ENCODE measurements at places on chromosomes 6 and 20.

DNA sequence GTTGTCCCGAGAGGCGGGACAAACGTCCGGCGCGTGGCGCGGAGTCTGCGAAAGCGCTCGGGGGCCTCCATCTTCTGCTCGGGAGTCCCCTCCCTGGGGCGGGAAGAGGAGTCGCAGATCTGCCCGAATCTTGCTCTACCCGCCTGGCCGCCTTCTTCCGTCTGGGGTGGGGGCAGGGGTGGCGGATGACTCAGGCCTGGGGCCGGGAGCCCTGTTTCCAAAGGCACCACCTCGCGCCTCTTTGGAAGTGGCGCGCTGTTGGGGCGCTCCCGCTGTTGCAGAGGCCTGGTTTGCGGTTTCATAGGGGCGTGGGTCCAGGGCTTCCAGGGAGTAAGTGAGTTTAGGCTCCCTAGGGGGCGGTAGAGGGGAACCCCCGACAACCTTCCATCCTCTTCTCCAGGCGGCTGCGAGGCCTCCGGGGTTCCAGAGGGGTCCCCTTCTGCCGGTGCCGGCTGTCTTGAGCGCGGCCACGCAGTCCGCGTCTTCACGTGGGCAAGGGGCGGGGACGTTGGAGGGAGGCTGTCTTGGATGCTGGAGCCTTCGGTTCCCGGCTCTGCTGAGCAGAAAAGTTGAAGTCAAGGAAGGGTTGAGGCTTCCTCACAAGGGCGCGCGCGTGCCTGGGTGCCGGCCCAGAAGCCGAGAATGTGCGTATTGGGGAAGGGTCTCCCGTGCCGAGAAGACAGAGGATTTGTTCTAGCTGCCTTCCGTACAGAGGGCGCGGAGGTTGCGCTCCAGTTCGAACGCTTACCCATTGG lies 2.6 kb upstream of the TFAP2C start:
- no peak for DNase-seq

GRCh38 chr6:29211488-29211887 lies 40.8 kb downstream of the OR2J2 start:
- DNase-seq = no peak

GRCh38 chr20:1224205-1224890 lies 1.5 kb upstream of the RAD21L1 start:
- DNase-seq = no peak

GRCh38 chr6:169984181-169985120 lies 233.0 kb downstream of the ERMARD start:
- no peak for DNase-seq

DNA sequence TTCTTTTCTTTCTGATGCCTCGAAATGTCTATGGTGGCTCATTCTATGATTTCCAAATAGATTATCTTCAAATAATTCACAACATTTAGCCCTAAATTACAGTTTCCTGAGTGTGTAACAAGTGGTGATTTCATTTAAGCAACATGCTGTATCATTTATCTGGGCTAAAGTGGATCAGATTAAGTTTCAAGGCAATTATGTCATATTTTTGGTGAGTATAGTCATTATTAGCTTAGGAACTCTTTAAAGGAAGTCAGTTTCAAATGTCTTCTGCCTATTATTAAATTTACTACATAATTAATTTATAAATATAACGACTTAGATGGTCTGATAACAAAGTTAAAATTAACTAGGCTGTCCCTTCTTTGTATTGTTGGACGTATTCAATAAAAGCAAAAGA lies 847.9 kb upstream of the FLRT3 start:
- DNase-seq = no peak

DNA sequence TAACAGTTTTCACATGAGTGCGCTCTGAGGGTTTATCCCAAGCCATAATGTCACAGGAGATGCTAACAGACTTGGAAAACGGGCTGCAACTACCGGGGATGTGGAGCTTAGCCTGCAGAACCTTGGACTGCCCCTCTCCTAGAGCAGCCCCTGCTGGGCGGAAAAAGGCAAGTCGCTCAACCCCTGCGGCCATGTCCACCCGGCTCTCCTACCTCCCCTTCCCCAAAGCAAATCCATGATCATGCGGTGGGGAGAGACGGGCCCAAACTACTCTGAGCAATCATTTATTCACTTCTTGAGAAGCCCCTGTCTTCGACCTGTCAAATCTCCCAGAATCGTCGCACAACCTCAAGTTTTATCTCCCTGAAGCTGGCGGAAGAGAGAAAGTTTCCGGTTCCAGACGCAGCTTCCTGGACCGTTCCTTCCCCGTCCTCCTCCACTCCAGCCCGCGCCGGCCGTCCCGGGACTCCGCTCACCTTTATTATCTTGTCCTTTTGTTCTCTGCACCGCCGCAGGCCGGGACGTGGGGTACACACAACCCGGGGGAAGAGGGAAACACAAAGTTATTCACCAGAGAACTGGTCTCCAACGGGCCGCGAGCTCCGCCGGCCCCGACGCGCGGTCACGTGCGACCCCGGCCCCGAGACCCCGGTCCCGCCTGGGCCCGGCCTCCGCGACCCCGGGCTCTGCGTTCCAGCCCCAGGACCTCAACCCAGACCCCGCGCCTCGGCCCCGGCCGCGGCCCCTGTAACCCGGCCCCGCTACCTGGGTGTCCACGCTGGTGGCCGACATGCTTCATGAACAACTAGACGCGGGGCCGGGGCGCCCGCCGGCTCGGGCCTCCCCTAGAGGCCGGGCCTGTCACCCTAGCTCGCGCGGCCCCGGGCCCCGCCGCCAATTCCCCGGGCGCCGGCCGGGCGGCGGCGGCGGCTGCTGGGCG lies 560 bp downstream of the YTHDF1 start:
- DNase-seq = no peak

- no peak for DNase-seq
These were observed 11.2 kb downstream of the FOXP4 start for GRCh38 chr6:41557335-41557734.

GRCh38 chr20:57743450-57744095 lies 33.8 kb upstream of the PMEPA1 start:
- DNase-seq = no peak
